Colonic mucosa (tissue), 4 donors: ENCODE measurements at places on chromosomes 13 and 19. TPM values are rescaled to one million over a fixed set of nuclear protein-coding genes. Genes with fewer than 3 reads are reported as not detected.

Gene TTYH1
- total RNA-seq: 2.4 TPM

Gene CYSLTR2
- total RNA-seq: 0.10 TPM

Gene SPINT2
- total RNA-seq: 790 TPM

Gene LRRC4B
- total RNA-seq: 1.1 TPM

Gene TEAD2
- total RNA-seq: 17.7 TPM

Gene GDF15
- total RNA-seq: 159 TPM

Gene CPB2
- not detected for total RNA-seq

Gene SHISA2
- 0.24 TPM for total RNA-seq

Gene SPRED3
- 0.99 TPM for total RNA-seq

Gene UNC13A
- 0.62 TPM for total RNA-seq

Gene CEACAM7
- 329 TPM for total RNA-seq

Gene KIR3DL1
- not detected for total RNA-seq

Gene LACC1
- 6.7 TPM for total RNA-seq

Gene MEDAG
- 0.62 TPM for total RNA-seq

GRCh38 chr19:27720155-27720554, 1492.8 kb downstream of the UQCRFS1 start:
- no peak for DNase-seq

DNA sequence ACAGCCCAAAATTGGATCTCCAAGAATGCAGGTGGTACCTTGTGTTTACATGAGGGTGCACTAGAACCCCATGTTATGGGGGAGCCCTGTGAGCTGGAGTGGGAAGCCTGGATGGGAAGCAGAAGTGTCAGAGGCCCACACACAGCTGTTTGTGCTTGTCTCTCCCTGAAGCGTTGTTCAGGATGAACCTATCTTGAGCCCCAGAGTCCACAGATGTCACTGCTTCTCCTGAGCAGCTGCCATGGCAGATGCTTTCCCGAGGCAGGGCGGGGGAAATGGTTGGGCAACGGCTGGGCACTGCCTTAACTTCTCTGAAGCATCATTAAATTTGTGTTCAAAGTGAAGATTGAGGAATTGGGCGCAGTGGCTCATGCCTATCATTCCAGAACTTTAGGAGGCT, 17.1 kb upstream of the CHST8 start:
- no peak for DNase-seq

GRCh38 chr19:8254286-8255001, 45.3 kb downstream of the CERS4 start:
- no peak for DNase-seq

- DNase-seq: no peak
These were observed 3.7 kb downstream of the TINCR start for GRCh38 chr19:5563935-5564612.

- no peak for DNase-seq
These were observed 11.6 kb upstream of the DNMT1 start for GRCh38 chr19:10206226-10206885.

- DNase-seq: no peak
These were observed 663.2 kb upstream of the SGCG start for GRCh38 chr13:22517544-22517943.

GRCh38 chr13:89660752-89661151, 1686.7 kb upstream of the MIR17HG start:
- DNase-seq: no peak

DNA sequence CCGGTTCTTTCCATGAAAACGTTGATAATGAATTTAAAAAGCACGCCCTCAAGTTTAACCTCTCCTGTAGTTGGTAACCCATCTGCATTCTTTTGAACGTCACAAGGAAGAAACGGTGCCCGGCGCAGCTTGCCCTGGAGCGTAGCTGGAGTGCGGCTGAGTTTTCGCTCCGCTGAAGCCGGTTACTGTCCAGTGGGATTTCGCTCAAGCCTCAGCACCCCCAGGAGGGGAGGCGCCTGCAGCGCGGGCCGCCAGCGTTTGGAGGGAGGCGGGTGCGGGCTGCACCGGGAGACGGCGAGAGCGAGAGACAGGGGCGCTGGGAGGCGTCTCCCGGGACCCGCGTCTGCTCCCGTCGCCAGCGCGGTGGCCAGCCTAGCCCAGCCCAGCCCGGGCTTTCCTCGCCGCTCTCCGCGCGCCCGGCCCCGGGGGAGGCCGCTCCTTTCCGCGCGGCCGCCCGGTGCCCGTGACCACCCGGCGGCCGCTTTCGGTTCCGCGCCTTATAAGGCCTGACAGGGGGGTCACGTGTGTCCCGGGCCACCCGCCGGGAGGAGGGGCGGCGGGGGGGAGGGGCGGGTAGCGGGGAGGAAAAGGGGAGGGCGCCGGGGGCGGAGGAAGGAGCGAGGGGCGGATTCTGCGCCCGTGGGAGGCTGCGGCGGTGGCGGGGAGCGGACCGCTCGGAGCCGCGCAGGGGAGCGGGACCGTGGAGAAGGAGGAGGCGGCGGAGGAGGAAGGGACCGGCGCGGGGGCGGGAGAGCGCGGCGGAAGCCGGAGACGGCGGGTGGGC, 8.3 kb upstream of the DGKH start:
- DNase-seq: peak; percentile 95

DNA sequence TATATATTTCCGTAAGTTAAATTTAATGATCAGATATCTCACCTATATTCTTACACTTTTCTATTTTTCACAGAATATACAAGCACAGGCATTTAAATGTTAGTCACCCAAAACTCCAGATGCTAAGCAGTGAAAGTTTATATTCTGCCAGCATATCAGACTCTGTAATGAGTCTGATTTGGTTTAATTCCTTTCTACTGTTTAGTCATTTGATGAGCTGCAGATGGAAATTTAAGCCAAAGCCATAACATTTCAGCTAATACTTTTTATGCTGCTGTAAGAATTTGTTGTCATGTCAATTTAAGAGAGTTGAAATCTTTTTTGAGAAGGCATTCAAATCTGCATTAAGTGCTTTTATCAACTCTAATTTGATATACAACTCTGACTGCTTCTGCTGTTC, 8.0 kb downstream of the FRY start:
- DNase-seq: no peak

DNA sequence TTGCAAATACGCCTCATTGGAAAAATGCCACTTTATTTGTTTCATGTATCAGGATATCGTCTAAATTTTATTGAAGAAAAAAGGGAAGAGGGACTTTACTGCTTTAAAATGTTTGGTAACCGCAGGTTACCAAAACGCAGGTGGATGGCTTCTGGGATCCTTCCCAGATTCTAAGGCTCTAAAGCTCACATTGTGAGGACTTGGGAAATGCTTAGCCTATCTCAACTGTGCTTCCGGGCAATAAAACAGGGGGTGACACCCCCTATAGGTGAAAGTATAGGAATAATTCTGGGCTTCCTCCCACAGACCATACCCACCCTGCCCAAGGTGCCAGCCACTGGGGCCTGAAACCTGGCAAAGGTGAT, 73.2 kb upstream of the IPO5 start:
- DNase-seq: no peak

- DNase-seq: no peak
These were observed 2.1 kb downstream of the GATAD2A start for GRCh38 chr19:19407633-19407930.

- no peak for DNase-seq
These were observed 100.4 kb downstream of the STK24 start for GRCh38 chr13:98476538-98476966.

- no peak for DNase-seq
These were observed 42.0 kb downstream of the KLF2 start for GRCh38 chr19:16366433-16367260.

DNA sequence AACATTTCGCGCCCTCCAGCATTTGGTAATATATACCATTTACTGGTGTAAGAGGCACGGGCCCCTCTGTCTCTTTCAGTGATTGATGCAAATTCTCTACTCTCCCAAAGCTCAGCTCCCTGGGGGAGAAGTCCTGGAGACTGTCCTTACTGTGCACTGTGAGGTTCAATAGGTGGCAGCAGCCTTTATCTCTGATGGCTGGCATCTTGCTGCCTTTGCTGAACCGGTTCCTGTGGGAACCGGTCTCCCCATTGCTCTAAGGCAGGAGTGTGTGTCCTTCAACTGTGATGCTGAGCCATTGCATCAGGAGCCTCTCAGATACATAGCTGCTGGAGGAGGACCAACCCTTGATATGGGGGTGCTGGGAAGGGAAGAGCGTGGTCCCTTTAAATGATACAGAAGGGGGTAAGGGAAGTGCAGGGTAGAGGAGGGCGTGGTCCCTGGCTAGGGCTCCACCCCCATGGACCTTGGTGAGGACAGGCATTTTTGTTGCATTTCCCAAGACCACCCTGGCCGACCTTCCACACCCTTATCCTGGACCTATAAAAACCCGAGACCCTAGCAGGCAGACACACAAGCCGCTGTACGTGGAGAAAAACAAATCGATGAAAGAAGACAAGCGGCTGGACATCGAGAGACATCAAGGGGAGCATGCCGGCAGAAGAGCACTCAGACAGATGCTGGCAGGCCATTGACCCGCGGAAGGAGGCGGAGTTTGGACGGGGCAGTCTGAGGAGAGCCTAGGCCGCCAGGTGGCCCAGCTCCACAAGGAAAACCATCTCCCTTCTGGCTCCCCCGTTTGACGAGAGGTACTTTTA, 41.1 kb upstream of the GTF3A start:
- DNase-seq: no peak

DNA sequence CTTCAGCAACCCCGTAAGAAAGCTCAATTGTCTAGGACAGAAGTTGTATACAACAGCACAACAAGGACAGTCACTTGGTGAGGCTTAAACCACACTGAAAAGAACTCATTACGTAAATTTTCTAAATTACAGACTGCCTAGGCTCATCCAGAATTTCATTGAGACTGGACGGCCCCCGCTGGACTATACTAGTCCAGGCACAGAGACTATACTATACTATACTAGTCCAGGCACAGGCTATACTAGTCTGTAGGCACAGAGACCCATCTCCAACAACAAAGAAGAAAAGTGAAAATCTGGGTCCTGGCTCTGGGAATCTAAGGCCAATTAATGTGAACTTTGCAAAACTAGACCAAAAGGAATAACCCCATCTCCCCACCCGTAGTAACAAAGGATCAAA, 700 bp downstream of the ZNF816 start:
- no peak for DNase-seq

- no peak for DNase-seq
These were observed 7.7 kb downstream of the A1BG start for GRCh38 chr19:58345558-58345957.

DNA sequence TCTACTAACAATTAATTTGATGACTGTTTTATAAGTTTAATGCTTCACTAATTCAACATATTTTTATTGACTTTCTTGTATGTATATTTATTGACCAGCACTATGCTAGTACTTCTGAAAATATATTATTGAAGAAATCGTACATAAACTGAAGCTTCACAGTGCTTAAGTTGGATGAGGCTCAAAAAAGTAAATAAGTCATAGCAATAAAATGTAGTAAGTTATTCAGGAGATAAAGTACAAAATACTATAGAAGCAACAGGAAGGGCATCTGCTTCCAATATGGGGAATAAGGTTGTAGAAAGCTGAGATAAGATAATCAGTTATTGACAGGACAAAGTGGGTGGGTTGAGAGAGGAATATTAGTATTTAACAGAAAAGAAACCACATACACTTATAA, 944.9 kb upstream of the MIR17HG start:
- DNase-seq: no peak

GRCh38 chr13:73335210-73335609, 276.4 kb downstream of the KLF5 start:
- no peak for DNase-seq

- peak; percentile 77 for DNase-seq
These were observed 14.4 kb downstream of the CAPN12 start for GRCh38 chr19:38729653-38730469.

GRCh38 chr19:2905918-2906519, 5.3 kb downstream of the ZNF57 start:
- no peak for DNase-seq

DNA sequence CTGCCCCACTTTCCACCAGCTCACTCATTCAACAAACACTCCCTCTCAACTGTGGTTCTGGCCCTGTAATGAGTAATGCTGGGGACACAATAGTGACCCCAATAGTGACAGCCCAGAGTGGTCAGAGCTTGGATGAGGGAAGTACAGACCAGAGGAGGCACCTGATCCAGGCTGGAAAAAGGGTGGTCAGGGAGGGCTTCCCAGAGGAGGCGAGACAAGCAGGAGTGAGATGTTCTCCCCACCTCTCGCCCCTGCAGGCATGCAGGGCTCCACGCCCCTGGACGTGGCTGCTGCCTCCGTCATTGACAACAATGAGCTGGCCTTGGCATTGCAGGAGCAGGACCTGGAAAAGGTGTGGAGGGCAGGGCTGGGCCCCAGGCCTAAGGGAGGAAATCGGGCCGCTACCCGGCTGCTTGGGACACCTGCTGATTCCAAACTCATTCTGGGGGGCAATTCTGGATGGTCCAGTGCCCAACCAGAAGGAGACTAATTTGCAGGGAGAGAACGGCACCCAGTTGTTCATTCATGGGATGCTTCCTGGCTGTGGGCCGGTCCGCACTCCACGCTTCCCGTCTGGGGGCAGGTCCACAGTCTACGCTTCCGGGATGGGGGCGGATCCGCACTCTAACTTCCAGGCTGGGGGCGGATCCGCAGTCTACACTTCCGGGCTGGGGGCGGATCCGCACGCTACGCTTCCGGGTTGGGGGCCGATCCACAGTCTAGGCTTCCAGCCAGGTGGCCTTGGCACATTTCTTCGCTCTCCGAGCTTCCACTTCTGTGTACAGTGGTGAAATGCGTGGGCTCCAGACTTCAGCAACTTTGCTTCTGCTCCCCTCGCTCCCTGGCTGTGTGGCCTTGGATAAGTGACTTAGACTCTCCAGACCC, 63.4 kb downstream of the RYR1 start:
- DNase-seq: no peak

DNA sequence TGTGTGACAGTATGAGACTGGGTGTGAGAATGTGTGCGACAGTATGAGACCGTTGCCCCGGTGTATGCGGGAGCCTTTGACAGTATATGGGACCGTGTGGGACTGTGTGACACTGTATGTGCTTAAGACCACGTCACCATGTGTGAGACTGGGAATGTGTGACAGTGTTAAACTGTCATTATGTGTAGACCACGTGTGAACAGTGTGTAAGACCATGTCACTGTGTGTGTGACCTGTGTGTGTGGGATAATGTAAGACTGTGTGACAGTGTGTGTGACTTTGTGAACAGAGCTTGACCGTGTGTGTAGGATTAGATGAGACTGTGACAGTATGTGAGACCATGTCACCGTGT, 549 bp downstream of the ZNF583 start:
- DNase-seq: no peak

GRCh38 chr19:13995017-13995728, 10.9 kb downstream of the RFX1 start:
- DNase-seq: no peak
